NCI-H1048 (cell line): ENCODE measurements at places on chromosomes 5 and 9.

- DNase-seq = no peak
Observed at GRCh38 chr5:16592255-16592654, 24.5 kb downstream of the RETREG1 start.

DNA sequence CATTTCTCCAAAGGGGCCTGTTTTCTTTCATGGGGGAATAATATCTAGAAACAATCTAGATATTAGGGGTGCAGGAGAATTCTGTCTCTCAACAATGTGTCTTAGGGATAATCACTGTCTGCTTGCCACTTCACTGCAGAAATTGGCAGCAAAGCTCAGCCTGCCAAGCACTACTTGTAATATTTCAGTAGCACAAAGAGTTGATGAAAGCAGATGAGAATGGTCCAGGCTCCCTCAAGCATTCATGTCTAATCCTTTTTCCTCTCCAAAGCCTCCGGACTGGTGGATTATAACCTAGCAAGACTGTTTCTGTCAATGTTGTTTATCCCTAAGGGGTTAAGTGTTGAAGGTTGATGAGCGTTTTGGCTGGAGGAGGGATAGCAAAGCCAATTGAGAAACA, 13.3 kb upstream of the MPDZ start:
- DNase-seq = no peak

DNA sequence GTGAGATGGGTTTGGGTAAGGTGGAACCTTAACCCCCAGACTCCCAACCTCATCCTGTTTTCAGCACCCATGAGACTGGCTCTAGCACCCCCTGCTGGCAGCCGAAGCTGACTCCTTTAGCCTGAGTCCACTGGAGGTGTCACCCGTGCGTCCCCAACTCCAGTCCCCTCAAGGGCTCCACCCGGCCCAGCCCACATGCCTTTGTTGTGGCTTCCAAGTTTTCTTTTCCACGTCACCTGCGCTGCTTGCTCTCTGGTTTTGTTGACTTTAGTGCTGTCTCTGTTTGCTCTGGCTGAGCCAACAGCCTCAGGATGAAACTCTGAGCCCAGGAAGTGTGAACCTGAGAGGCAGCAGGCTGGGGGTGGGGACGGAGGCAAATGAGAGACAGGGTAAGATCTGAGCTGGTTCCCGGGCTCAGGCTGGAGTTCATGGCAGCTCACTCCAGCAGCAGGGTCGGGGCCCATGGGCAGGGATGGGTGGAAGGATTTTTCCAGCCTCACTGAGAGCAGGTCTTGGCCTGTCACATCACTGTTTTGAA, 13.2 kb upstream of the AQP7 start:
- no peak for DNase-seq

DNA sequence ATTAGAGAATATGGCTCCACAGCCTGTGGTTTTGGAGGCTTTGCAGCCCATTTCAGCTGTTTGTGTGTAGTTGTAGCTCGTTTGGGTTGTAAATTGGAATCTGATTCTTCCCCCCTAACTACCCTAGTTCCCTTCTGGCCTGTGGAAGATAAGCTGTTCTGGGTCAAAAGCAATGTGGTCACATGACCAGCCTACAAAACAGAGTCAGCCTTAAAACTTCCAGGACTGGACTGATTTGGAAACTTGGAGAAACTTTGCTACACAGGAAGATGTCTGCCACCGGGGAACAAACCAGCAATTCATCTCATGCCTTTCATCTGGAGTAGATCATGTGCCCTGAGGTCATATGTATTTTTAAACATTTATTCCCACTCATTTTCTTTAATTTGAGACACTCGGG, 83.8 kb downstream of the DAPK1 start:
- DNase-seq = peak; percentile 16

DNA sequence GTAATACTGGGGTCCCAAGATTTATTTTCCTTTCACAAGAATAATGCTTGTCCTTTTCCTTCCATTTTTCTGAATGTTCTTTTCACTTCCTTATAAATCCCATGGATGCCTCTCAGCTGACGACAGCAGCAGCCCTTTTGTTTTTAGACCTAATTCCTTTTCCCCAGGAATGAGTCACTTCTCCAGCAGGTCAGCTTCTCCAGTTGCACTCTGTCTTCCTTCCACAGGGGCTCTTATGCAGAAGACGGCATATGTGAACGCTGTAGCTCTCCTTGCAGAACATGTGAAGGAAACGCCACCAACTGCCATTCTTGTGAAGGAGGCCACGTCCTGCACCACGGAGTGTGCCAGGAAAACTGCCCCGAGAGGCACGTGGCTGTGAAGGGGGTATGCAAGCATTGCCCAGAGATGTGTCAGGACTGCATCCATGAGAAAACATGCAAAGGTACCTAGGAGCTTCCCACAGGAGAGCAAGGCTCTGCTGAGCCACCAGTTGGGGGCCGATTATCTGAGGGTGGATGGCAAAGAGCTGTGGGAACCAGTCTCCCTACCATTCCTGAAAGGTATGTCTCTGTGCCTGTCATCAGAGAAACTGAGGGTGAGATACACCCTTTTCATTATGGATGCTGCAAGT, 72.9 kb downstream of the RFK start:
- no peak for DNase-seq

- DNase-seq = no peak
Observed at GRCh38 chr5:56129288-56129687, 103.8 kb downstream of the ANKRD55 start.

DNA sequence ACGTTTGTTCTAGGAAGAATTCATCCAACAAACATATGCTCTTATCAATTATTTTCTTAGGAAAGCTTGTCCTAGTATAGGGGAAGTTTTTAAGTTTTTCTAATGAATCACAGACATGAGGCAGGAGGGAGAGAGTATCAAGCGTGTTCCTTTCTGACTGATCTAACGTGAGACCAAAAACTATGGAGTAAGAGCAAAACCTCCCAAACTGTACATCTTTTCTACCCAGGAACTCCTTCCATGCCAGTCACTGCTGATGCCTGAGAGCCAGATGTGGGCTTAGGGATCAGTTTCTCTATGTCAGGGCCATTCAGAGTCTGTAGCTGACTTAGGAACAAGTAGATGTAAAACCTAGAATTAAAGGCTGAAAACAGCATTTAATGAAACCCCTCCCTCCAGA, 51.7 kb upstream of the NFIB start:
- DNase-seq = no peak

DNA sequence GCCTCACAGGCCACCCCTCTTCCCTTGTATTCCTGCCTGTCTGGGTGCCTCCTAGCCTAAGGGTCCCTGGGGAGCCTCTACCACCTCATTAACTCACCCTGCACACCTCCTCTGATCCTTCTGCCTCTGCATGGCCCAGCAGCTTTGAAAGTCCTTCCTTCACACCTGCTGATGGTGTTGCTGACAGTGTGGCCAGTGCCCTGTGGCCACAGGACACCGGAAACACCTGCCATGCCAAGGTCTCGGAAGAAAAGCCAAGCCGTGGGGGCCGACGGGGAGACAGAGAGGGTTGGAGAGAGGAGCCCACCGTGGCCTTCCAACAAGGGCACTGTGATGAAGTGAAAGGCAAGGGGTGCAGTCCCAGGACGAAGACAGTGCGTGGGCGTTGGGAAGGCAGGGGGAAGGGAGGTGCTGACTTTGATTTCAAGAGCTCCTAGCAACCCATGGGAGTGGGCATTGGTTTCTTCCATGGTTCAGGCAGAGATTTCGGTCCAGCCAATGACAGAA, 4.1 kb downstream of the BTNL9 start:
- DNase-seq = no peak

DNA sequence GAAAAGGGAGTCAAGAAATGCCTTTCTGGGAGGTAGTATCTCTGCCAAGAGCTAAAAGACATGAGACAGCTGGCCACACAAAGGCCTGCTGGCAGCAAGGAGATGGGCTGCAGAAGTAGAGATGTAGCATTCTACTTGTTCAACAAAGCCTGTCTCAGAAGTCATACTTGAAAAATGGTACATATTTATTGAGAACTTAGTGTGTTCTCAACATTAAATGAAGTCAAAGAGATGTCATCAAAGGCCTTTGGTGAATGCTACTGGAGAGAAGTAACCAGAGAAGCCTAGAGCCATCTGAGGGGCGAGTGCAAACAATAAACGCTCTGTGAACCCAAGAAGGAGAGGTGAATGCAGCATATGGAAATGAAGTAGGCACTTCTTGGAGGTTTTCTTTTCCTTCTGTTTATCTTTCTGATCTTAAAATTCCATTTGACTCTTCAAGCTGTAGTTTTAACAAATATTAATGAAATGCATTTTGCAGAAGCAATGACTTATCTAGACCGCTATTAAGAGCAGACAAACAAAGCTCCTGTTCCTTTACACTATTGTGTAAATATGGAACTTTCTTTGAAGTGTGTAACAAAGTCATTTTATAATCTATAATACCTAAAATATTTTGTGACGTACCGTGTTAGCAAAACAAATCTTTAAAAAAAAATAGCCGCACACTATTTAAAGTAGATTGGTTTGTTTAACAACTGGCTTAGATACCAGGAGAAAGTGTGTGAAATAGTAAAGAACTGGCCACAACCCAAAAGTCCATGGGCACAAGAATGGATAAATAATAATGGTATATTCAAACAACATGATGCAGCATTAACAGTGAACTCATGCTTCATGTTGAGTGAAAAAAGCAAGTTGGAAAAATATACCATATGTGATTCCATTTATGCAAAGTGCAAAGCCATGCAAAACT, 70.2 kb downstream of the ZNF608 start:
- DNase-seq = no peak

DNA sequence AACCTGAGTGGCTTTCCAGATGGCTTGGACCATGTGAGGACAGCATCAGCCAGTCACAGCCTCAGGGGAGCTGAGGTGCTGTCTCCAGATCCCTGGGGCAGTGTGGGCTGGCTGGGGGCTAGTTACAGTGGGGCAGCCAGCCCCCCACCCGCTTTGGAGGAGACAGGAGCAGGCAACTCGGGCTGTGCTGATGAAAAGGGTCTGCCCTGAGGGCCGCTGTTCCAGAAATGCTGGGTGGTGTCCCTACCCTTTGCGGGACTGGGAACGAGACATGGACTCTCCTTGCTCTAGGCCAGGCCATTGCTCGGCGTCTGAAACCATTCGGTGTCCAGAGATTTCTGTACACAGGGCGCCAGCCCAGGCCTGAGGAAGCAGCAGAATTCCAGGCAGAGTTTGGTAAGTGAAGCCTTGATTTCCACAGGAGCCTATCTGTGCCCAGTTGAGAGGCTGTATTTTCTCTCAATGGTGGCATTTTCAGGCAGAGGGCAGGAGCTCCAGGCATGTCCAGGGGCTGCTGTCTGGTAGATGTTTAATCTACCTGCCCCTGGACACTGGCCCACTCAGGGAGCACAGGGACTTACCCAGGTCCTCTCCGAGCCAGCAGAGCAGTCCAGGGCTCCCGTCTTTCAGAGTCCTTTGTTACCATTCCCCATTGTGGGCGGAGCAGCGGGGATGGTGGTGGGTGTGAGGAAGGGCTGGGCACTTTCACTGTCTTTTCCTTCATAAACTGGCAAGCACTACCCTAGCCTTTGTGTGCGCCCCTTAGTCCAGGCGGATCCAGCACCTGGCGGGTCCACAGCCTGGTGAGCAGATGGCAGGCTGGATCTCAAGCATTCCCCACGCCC, 7.2 kb downstream of the GRHPR start:
- no peak for DNase-seq

- no peak for DNase-seq
Observed at GRCh38 chr5:136781464-136781863, 416.1 kb upstream of the TRPC7 start.

- DNase-seq = no peak
Observed at GRCh38 chr5:155616779-155617392, 603.3 kb downstream of the KIF4B start.

DNA sequence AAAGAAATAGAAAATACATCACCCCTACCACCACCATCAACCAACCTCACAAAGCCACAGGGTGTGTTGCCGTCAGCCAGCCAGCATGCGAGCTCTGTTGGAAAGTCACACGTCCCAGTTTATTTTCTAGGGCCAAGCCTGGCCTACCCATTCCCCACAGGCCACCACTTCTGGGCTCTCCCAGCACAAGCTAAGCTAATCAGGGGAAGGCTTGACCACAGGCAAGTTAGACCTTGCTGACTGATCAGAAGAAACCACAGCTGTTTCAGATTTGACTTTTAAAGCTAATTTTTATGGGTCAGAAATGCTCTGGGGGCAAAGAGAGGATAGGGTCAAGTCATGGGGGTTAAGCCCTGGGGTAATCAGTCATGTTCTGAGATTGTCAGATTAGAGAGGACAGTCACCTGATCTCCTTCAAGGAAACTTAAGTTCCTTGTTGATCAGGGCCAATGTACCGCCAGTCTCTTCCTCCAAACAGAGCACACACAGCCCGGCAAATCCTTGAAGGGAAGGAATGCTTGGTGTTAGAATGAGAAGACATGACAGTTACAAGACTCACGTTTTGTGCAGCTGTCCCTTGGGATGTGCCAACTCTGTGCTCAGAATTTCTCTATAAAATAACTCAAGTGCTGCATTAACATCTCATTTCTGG, 7.6 kb downstream of the SHB start:
- DNase-seq = no peak

DNA sequence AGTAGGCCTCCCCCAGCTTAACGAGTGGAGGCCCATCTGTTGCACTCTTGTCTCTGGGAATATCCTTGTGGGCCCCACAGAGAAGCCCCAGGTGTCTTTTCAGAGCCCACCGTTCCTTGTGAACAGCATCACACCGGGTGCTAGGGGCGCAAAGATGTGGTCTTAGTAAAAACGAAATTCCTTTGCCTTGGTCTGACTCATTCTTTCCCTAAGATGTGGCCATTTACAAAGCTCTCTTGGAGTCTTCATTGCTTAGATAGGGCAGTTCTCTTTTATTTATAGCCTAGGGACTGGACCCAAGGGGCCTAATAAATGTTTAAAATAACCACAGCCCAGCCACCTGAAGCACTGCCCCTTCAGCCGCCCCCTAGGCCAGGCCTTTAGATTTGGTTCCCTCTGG, 52.8 kb upstream of the RPL26L1 start:
- DNase-seq = no peak

- DNase-seq = no peak
Observed at GRCh38 chr9:137387114-137387890, 35.7 kb downstream of the EXD3 start.

GRCh38 chr9:4491626-4491975, 1.3 kb downstream of the SLC1A1 start:
- DNase-seq = no peak
